Stimulated activated CD8-positive, alpha-beta memory T cell treated with anti-CD3 and anti-CD28 coated beads, Interleukin-15, amount 100 ng/mL, for 24 hours (primary cell): ENCODE measurements at places on chromosomes 7 and 10.

- no peak for DNase-seq
Measured at GRCh38 chr7:32928785-32929298, 28.4 kb upstream of the FKBP9 start.

DNA sequence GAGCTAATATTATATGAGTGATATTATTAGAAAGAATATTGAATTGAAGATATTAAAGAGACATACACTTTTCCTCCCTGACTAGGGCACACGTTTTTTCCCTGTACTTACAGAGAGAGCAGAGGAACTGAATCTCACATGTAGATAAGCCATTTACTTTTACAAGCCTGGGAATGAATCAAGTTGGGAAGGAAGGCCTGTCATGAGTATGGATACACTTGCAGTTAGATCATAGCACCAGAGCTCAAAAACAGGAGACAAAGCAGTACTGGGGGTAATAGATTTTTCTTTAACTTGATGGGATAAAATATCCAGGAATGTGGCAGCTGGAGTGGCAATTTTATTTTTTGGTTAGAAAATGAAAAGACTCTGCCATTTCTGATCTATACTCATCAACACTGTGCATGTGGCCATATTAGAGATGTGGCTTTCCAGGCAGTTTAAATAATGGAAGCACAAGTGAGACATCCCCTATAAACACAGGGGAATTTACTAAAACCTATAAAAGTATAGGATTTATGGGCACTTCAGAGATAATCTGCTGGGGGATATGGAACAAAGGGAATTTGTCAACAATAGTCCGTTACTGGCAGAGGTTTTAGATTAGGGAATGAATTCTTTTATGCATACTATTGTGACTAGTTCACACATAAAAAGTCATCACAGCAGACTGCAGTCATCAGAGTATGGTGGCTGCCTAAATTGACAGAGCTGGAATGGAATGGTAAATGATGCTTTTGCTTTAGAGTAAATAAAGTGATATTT lies 657.7 kb upstream of the MBL2 start:
- DNase-seq: no peak

DNA sequence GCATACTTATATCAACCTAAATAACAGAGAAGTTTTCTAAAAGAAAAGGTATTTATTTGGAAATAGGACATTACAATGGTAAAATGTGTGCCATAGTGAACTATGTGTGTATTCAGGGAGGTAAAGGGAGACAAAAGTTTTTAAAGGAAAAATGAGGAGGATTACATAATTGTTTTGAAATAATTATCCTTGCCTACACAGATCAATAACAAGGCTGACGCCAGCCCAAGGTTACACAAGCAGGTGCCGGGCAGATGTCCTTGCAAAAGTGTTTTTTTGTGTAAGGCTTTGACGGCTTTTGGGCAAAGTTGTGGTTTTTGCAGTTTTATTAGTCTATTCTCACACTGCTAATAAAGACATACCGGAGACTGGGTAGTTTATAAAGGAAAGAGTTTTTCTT lies 22.7 kb upstream of the SLC35B4 start:
- no peak for DNase-seq

DNA sequence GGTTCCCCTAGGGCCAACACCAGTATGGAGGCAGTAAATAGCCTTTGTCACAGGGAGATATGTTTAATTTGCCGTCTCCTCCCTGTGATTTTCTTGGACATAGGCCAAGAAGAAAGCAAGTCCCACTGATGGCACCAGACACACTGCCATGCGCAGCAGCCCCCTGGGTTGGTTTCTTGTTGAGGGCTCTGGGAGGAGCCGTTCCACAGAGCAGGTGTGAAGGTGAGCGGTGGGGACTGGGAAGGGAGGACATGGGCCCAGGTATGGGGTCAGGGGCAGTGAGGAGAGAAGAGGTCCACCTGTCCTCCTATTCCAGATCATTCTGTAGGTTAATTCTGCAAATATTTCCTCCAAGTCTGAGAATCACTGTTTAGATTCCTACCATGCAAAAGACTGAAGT lies 376.1 kb downstream of the PLXNA4 start:
- DNase-seq: no peak

DNA sequence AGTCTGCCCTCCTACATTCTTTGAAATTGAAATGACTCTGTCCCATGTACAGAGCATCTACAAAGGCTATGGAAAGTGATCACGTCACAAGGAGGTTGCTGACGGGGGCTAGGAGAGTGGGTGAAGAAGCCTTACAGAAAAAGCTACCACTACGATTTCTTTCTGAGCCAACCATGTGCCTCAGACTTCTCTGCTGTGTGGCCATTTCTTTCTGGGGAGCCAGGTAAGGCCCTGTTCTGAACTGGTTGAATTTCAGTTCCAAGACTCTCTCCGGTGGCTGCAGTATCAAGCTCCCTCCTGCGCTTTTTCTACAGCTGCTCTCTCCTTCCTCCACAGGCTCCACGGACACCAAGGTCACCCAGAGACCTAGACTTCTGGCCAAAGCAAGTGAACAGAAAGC lies 112.5 kb upstream of the PRSS1 start:
- DNase-seq: no peak

- DNase-seq: no peak
Measured at GRCh38 chr7:127581716-127582115, 3.7 kb downstream of the GCC1 start.

DNA sequence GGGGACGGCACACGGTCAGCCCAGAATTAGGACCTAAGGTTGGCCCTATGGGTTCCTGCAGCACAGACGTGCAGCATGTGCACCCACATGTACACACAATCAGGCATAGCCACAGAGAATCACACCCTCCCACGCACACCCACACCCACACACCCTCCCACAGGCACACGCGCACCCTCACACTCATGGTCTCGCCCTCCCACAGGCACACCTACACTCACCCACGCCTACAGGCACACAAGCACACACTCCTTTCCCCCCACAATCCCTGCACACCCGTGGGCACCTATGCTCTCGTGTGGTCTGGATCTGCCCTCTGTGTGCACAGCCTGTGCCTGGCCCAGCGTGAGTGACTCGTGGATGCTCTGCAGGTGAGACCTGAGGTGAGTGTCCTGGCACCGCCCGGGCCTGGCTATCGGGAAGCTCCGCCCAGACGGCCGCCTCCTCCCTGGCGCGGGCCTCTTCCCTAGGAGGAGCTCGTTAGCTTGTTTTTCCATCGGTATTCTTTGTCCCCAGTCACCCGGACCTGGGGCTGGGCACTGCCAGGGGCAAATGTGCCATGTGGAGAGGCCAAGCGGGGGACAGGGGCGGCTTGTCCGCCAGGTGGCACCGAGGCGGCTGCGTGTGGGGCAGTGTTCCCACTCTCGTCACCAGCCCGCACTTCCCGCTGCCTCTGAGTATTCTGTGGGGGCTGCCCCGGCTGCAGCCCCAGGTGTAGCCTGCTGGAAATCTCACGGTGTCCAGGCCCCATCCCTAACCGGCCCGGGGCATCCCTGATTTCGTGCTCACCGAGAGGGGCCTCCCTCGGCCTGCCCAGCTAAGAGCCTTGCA lies 110.2 kb upstream of the FAM20C start:
- no peak for DNase-seq

GRCh38 chr7:25615003-25615402 lies 386.7 kb upstream of the NPVF start:
- DNase-seq: no peak

DNA sequence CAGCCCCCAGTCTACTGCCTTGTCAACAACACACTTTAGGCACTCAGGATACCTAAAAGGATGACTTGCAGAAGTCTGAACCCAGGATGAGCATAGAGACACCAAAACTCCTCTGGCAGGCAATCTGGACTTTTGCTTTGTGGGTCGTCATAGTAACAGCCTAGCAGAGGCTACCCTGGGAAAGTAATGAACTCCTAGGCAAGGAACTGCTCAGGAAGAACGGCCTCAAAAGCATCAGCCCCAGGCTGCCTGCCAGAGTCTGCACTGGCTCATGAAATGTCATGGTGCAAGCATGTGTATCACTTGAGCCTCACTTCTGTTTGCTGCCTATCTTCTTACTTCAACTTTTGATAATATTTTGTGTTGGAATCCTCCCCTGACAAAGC lies 715.1 kb downstream of the GRID1 start:
- no peak for DNase-seq

DNA sequence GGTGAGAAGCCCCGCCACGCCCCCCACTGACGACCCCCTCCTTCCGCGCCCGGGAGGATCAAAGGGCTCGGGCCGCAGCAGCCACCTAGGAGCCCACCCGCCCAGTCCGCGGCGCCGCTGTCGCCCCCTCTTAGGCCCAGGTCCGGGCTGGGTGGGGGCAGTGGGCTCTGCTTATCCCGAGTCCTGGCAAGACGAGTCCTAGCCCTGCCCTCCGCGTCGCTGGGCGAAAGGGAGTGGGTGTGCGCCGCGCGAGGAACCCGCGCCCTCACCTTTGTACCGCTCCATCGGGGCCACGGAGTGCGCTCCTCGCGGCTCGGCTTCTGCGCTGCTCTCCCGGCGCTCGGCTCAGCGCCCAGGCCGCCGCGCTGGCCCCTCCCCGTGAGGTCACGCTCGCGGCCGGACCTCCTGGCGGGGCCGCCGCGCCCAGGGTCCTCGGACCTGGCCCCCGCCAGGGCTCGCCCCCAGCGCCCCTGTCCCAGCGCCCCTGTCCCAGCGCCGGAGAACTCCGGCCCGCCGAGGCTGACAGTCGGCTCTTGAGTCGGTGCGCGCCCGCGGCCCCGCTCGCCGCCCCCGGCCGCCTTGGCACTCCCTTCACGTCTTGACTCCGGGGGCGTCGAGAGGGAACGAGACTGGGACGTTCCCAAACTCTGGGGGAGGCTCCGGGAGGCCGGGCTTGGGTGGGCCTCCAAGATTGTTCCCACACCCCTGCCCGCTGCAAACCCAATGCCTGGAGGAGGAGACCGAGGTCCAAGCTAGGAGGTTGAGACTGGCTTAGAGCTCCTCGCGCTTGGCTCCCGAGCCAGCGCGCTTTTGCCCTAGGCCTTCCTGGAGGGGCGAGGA lies at the start of gene AFAP1L2:
TSS of gene AFAP1L2 (minus strand) at position 332 of the 840 bp plus-strand sequence. CDS start at position 285, 47 bp downstream.
- no peak for DNase-seq

DNA sequence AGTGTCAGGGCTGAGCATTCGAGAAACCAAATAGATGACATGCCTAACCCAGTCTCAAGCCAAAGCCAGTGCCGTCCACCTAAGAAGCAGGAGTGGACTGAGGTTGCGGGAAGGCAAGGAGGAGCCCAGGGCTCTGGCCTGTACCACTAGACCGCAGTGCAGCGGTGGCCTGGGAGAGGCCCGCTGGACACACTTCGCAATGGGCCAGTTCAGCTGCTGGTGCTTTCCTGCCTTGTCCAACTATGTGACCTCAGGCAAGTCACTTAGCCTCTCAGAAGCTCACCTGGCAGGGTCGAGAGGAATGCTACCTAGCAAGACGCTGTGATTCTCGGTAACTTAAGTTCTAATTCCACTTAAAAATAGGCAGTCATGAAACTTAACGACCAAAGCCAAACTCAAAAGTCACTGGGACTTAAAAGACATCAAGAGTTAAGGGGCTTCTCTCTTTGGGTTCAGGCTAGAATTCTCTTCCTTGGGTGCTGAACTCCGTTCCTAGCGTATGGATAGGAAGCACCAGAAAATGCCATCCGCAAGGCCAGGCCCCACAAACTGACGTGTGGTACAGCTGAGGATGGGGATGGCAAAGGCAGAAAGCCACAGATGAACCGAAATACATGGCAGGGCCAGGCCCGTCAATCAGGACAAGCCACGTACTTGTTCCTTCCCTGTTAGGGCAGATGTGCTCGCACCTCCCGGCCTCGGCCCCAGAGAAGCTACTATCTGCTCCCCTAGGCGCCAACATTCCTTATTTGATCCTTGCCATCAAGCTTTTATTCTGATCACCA lies 34.2 kb downstream of the CTBP2 start:
- no peak for DNase-seq

GRCh38 chr7:148306759-148307158 lies 283.8 kb upstream of the C7orf33 start:
- DNase-seq: no peak

DNA sequence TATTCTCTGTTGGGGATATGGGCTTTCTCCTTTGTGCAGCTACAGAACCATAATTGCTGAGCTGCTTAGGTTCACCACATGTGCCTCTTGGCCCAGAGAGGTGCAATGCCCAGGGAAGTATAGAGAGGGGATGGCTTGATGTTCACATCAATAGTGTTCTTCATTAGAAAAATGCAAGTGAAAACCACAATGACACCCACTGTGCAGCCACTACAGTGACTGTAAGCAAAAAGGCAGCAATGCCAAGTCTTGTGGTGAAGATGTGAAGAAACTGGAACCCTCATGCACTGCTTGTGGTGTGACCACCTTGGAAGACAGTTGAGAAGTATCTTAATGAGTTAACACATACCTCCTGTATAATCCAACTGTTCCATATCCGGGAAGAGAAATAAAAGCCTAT lies 318.9 kb upstream of the ZMIZ1 start:
- no peak for DNase-seq

DNA sequence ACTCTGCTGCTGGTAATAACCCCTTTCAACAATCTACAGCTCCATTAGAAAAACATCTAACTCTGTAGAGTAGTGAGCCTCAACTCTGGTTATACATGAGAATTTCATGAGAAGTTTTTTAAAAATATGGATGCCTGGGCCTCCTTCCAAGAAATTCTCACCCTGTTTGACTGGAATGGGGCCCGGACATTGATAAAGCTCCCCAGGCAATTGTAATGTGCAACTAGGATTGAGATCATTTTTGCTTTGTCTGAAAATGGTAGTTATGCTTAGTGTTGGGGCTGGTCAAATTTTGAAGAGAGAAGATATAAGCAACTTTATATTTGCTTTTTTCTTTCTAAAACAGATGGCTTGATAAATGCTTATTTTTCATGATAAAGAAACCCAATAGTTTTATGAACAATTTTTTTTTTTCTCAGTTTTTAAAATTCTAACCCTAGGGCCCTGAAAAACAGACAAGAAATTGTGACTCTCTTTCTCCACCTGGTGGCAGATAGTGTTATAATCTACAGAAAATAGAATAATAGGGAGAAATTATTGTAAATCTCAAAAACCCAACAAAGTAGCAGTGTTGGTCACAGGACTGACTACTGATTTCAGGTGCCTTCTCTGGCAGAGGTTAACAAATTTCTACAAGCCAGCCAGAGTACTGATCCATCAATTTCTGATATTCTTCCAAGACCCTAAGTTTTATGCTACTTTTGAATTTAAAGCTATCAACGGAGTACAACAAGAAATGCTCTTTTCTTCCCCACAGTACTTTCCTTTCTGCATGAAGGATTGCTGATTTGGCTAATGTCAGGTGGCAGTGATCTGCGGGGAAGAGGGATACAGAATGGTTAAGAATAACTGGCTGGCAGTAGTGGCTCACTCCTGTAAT lies 174.8 kb downstream of the DKK1 start:
- no peak for DNase-seq

DNA sequence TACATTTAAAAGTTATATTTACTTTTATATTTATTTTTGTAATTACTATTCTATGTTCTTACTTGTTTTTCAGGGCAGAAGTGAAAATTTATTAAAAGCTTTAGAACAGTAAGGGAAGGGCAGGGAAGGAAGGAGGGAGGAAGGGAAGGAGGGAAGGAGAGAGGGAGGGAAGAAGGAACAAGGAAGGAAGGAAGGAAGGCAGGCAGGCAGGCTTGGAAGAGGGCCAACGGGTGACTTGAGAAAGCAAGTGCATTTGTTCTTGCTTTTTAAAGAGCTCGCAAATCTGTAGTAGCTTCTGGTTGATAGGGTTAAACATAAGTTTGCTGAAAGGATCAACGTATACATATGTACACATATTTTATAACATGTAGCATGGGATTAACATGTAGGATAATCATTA lies 725.3 kb upstream of the FZD8 start:
- DNase-seq: no peak
